Activated CD8-positive, alpha-beta memory T cell treated with anti-CD3 and anti-CD28 coated beads for 1 hour (primary cell): ENCODE measurements at places on chromosomes 12 and 14.

DNA sequence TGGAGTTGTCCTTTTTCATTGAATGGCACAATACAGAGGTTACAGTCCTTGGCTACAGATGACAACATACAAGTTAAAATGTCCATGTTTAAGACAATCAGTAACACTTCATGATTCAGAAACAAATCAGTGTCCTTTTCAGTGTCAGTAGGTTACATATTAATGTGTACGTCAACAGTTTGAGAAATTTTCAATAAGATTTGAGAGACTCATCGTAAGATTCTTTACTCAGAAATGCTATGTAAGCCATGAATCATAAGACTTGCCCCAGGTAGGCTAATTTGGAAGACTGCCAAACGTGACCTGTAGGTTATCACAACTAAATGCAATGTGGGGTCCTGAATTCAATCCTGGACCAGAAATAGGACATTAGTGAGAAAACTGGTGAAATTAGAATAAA is 3.5 kb downstream of the RDH12 start:
- DNase-seq = no peak

DNA sequence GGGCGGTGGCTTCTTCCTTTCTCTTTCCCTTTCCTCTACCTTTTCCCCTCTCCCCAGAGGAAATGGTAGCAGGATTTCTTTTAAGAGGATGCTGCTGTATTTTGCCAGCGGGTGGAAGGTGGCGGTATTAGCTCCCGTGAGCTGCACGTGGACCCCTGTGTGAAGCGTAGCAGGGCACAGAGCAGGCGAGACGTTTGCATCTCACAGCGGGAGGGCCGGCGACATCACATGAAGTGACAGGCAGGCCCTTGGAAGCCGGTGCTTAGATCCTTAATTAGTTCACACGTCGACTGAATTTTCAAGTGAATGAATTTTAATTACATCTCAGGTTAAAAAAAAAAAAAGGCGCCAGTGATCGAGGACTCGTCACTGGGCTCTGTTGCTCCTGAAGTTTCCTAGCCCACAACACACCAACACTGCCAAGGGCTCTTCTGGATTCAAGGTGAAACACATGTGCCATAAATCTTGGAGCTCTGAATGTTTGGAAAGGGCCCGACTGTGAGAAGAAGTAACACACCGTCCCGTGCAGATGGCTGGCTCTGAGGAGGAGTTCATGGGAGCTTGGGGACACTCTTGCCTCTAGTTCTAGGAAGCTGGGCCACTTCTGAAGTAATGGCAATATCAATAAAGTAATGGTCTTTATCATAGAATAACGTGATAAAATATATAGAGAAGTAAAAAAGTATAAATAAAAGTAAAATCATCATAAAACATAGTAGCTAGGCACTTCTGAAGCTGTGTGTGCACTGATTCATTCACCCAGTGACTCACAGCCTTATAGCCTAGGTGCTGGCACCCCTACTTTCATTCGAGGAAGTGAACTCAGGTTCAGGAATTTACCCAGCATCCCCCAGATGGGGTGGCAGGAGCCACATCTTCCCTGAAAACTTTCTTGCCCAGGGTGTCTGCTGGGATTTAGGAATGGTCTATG is 75.3 kb downstream of the AACS start:
- no peak for DNase-seq

- no peak for DNase-seq
These were observed 581.9 kb downstream of the VRK1 start for GRCh38 chr14:97379091-97379531.

DNA sequence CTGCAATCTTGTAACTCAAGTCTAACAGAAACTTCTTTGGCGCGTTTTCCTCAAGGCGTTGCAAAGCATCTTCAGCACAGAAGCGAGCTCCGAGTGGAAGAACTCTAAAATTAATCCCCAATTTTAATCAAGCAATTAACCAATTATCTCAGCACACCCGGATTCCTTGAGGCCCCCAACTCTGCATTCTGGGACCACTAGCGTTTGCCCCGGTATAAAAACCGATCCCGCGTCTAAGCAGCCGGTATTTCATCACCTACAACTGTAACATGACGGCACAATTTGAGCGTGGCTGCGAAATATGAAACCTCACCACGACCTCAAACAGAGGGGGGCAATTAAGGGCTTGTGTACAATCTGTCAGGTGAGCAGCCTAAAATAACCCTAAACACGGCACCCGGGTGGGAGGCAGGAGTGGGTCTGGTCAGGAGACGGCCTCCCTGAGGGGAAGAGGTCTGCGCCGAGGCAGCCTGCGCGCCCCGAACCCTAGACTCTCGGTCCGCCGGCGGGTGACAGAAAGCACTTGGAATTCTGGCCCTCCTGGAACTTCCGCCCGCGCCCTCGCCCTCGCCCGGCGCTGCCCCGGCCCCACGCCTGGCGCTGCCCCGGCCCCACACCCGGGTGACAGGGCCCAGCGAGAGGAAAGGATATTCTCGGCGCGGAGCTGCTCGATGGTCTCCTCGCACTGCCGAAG is 594 bp downstream of the ZCCHC8 start:
- DNase-seq = no peak

GRCh38 chr12:46261646-46262045 is 7.2 kb downstream of the SLC38A1 start:
- DNase-seq = no peak

DNA sequence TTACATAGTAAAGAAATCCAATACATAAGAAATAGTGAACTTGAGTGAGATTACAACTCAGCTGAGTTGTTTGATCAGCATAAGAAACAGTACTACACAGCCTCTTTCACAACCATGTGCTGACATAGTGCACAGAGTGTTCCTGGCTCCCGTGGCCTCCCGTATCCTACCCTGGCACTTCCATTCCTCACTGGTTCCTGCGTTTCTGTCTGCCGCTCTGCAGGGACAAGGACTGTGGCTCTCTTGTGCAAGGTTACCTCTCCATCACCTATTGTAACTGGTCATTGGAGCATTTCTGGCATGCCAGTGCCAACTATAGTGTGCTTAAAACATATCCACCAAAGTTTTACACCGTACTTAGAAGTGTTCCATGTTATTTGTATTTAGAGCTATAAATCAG is 46.3 kb upstream of the PCED1B start:
- DNase-seq = no peak
